Stimulated activated CD4-positive, alpha-beta T cell treated with anti-CD3 and anti-CD28 coated beads, Interleukin-1b, Interleukin-23, amount 100 ng/mL, for 24 hours (primary cell): ENCODE measurements at places on chromosomes 2 and 18.

DNA sequence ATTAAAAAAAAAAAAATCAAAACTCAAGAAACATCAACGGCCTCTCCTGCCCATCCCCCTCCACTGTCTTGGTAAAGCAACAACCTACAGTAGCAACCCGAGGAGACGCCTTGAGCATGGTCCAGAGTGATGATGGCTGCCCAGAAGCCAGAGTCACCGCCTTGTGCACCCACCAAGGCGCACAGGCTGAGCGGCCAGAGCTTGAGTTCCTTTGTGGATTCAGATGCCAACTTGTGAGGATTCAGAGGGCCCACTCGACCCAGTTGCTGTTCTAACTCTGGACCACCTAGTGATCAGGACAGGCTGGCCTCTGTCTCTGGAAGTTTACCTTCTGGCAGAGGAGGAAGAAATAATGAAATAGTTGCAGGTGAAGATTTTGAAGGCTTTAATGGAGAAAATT is 105.0 kb downstream of the PDCL3 start:
- DNase-seq, result no peak

- DNase-seq, result no peak
Measured at GRCh38 chr2:176585291-176585690, 316.0 kb downstream of the MTX2 start.

DNA sequence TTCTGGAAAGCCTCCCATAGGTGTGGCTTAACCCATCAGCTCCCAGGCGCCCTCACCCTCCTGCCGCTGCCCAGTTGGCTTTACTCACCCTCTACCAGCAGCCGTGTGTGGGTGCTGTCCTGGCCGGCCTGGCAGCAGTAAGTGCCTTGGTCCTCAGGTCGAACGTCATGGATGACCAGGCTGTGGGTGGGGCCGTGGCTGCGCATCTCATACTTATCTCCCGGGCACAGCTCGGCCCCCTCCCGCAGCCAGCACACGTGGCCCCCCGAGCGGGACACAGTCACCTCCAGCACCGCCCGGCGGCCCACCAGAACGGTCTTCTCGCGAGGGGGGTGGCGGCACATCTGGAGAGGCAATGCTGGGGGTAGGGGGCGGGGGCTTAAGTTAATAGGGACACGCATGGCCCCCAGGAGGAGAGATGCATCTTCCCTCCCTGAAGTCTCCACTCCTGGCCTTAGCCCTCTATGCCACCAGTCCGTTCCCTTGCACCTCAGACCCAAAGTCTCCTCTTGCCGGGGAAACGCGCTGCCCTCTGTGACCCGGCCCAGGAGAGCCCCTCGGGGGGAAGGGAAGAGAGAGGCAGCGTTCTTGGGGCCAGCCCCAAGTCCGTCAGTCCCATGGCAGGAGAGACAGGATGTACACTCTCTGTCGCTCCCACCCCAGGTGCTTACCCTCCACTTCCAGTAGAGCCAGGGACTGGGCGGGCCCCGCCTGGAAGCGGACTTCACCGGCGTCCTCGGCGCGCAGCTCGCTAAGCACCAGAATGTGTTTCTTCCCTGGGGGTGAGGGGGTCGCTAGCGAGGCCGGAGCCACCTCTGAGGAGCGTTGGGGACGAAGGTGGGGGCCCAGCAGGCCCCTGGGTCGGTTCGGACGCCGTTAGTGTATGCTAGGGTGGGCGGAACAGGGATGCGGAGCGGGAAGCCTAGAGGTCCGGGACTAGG is 7.9 kb downstream of the TMEM198 start:
- DNase-seq, result no peak

DNA sequence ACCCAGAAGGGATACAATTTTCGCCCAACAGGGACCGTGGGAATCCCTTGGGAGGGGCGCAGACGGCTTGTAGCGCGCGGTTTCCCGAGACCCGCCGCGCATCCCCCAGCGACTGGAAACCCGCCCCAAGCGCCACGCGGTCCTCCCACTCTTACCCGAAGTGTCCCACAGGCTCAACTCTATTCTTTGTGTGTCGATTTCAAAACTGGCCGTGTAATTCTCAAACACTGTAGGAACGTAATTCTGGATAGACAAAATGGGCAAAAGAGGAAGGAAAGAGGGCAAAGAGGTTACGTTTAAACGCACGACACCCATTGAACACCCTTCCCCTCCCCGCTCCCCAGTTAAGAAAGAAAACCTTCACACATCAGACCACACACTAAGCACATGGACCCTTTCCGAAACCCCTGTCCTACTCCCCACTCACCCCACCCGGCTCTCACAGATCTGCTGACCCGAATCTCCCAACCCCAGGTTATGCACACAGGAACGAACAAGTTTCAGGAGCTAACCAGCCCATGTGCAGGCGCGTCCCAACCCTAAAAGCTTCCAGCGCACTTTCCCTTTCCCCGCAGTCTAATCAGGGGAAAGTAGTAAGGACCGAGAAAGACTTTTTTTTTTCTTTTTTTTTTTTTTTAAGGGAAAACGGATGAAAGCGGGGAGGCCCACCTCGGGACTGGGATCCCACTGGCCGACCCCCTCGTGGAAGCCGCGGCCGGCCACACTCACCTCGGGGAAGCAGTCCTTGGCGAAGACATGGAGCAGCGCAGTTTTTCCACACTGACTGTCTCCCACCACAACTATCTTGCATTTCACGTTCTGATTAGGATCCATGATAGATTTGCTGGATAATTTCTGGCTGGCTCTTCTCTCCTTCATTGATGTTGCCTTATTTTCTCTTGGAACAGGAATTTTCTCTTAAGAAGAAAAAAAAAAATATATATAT is 655 bp downstream of the RND3 start:
- no peak for DNase-seq

DNA sequence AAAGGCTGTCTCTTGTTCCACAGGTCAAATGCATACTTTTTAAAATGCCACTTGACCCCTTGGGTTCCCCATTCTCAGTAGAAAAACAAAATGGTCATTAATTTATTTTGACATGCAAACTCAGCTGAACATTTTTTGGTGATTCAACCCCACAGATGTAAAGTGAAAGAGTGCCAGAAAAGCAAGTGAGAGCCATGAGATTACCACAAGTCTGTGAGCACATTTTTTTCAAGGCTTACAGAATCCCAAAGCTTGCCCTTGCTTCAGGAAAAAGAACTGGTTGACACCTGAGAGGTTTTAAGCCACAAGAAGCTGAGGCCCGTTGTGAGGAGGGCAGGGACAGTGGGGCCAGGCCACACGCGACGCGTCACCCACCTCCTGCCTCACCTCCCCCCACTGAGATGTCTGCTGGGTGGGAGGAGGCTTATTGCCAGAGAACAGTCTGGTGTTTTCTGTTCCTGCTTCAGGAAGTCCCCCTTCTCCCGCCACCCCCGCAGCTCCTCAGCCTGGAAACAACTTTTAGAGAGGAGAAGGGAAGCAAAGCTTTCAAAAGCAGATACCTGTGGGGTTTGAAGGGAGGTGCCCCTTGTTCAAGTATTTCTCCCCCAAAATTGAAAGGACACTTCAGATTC is 70.4 kb upstream of the CYP1B1 start:
- no peak for DNase-seq

GRCh38 chr2:68189991-68190784 is 32.5 kb downstream of the PNO1 start:
- no peak for DNase-seq

DNA sequence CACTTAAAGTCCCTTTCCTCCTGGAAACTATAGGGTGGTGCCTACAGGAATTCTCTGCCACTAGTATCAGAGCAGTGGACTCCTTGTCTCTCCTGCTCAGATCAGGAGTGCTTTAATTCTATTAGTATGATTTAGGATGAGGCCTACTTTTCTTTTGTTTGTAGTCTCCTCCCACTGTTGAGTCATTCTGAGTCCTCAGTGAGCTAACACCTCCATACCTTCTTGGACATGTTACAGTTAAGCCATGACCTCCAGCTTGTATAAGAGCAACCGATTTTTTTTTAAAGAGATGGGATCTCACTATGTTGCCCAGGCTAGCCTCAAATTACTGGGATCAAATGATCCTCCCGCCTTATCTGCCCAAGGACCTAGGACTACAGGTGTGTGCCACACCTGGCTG is 48.7 kb upstream of the OTOF start:
- DNase-seq, result no peak

DNA sequence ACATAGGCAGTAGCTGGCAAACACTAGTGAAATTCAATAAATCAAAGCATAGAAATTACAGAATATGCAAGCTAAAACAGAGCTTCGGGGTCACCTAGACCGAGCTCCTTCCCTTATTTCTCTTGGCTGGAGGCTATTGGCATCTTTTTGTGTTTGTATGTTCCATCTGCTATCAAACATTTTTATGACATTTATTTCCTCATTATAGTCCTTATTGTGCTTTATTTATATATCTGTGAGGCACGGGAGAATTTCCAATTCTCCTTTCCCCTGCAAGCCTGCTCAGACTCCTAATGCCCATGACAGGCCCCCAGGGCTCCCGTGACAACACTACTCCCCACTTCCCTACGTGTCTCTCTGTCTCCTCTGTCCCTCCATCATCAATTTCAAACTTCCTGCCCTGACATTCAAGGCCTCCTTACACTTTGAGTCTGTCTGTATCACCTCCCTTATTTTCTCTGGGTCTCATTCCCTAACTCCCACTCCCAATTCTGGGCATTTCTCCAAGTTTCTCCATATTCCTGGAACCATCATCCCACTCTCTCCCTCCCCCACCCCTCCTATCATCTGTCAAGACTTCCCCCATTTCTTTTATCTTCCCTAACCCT is 316.9 kb downstream of the OSR1 start:
- no peak for DNase-seq

DNA sequence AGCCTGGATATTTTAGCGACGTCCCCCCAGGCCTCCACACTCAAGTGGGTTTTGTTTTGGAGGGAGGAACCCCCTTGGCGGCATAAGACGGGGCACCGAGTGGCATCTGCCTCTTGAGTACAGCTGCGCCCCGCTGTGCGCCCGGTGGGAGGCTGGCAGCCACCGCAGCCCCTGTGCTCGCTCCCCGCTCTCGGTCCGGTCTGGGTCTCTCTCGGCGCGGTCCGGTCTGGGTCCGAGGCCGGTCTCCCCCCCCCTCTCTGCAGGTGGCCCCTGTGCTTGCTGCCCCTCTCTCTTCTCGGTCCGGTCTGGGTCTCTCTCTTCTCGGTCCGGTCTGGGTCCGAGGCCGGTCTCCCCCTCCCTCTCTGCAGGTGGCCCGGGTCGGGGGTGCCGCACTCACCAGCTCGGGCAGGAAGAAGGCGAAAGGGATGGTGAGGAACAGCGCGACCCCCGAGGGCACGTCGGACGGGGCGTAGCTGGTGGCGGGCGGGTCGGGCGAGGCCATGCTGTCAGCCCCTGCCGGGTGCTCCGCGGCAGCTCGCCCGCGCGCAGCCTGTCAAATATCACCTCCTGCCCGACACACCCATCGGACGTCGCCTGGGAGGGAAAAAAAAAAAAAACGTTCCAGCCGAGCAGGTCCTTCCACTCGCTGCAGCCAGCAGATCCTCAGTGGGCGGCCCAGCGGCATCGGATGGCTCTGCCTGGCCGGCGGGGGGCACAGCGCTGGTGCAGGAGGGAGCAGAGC is at the start of gene MALL:
MALL (minus strand) TSS at position 532 of the 742 bp plus-strand sequence; CDS start at position 502, 30 bp downstream.
- no peak for DNase-seq

GRCh38 chr2:235685024-235685721 is 191.3 kb downstream of the AGAP1 start:
- no peak for DNase-seq

DNA sequence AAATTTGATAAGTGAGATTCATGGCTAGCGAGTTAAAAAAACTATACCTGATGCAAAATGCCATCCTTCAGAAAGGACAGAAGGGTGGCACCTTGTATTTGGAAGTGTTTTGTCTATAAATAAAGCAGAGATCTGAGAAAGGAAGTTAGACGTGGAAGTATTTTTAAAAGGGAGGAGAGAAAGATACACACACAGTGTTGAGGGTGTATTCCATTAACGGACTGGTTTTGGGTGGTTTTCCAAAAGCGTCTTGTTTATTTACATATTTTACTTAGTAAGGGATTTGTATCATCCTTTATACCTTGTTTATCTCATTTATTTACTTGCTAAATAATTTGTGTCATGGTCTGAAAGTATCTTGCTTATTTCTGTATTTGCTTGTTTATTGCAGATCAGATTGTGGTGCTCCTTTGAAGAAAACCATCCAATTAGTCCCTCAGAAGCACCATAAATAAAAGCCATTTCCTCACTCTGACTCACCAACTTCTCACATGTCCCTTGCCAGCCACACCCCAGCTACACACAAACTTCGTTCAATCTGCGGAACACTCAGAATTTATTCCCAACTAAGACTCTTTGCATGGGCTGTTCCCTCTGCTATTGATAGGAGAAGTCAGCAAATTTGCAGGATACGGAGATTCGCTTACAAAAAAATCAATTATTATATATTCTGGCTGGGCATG is 90.8 kb downstream of the FAM124B start:
- no peak for DNase-seq

- DNase-seq, result peak; percentile 40
Measured at GRCh38 chr2:157492189-157492773, 48.4 kb upstream of the CYTIP start.

- DNase-seq, result peak; percentile 41
Measured at GRCh38 chr2:225002039-225002655, 40.1 kb downstream of the DOCK10 start.

DNA sequence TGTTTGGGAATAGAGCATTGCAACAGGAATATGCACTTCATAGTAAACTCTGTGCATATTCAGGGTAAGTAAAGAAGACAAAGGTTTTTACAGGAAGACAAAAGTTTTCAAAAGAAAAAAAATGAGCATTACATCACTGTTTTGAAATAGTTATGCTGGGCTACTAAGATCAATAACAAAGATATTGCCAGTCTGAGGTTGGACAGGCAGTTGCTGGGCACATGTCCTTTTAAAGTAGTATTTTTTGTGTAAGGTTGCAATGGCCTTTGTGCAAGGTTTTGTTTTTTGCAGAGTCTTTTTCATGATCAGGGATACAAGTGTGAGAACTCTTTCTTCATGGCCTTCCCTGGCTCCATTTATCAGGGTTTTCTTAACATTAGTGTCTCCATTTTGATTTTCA is 16.2 kb downstream of the IL1B start:
- no peak for DNase-seq

DNA sequence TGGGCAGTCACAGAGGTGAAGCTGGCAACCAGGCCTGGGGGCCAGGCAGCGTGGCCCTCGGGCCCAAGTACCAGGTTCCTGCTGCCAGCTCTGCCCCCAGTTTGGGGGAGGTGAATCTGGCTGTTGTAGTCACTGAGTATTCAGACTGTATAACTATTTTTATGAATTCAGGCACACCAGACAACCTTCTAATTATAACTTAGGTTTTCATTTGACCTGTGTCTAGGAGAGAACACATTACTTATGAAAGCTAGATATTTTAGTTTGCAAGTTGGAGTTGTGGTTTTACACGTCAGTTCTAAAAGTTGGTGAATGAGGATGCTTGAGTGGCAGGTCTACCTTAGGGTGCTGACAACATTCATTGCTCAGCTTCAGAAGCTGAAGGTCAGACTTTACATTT is 71.7 kb downstream of the LIMS1 start:
- DNase-seq, result no peak

- no peak for DNase-seq
Measured at GRCh38 chr2:16654833-16655444, 10.7 kb downstream of the CYRIA start.

- DNase-seq, result no peak
Measured at GRCh38 chr2:79638954-79639353, 126.1 kb downstream of the CTNNA2 start.

- no peak for DNase-seq
Measured at GRCh38 chr2:22336414-22336813, 1048.6 kb upstream of the KLHL29 start.
